ENCODE measurements at places on chromosomes 12 and 14.

DNA sequence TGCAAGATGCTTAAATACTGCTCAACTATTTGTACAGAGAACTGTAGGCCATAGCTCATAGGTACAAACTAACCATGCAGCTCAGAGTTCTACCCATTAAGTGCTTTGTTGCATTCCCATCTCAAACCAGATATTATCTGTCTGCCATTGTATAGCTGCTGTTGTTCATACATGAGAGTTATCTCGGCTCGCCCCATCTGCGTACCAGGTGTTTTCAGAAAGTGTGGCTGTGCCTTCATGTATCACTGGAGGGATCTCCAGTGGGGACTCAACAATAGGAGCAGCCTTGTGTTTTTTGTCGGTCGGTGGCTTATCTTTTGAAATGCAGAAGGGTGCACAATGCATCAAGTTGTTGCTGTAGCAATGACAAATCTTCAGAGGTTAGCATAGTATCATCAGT, 678.3 kb downstream of the RERGL start:
- DNase-seq = no peak

- DNase-seq = no peak
These were observed 18.1 kb downstream of the RFC5 start for GRCh38 chr12:118034429-118035189.

GRCh38 chr12:109710205-109710746, 3.3 kb upstream of the FAM222A start:
- DNase-seq = no peak

GRCh38 chr12:120138366-120138765, 21.8 kb upstream of the RAB35 start:
- no peak for DNase-seq

- no peak for DNase-seq
These were observed 6.1 kb upstream of the PRKCH start for GRCh38 chr14:61315313-61315712.

- no peak for DNase-seq
These were observed 34.0 kb downstream of the CHGA start for GRCh38 chr14:92956961-92957360.

Measured in CD4-positive, alpha-beta T cell treated with Interleukin-6 at 100 ng/mL for 8 hours (primary cell).